ENCODE measurements at places on chromosomes 5 and 9.

DNA sequence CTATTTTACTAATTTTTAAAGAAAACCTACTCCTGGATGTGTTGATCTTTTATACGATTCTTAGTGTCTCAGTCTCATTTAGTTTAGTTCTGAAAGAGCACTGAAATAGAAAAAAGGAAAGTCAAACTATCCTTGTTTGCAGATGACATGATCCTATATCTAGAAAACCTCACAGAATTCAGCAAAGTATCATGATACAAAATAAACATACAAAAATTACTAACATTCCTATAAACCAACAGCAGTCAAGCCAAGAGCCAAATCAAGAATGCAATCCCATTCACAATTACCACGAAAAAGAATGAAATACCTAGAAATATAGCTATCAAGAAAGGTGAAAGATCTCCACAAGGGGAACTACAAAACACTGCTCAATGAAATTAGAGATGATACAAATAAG lies 225.8 kb upstream of the CDH18 start:
- no peaks in the 10 kb centered on the region for H3K36me3 ChIP-seq
- H3K27ac ChIP-seq, result no peak overlapping the region
- DNase-seq, result no peak
- H3K27me3 ChIP-seq, result no peaks in the 10 kb centered on the region
- H3K4me3 ChIP-seq, result no peak overlapping the region

DNA sequence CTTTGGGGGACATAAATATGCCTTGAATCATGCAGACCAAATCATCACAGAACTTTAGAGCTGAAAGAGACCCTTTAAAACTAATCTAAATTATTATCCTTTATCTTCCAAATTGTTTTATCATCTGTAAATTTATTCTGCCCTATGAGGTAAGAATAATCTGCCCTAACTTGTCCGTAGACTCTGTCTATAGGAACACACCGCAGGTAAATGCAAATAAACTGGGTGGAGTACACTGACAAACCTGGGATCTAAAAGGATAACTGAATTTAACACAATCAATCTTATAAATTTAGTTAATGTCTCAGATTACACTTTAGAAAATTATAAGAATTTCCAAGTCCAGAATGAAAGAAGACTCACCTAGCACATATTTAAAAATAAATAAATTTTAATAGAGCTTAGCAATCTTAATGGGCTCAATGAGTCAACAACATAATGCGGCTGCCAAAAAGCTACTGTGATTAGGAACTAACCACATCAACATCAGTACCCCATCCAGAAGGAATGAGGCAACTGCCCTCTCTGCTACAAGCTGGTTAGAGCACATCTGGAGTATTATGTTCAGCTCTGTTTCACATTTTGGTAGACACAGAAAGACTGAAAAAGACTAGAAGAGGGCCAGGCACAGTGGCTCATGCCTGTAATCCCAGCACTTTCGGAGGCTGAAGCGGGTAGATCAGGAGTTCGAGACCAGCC lies 5.6 kb downstream of the MEGF9 start:
- no peak overlapping the region for H3K4me3 ChIP-seq
- no peaks in the 10 kb centered on the region for H3K4me1 ChIP-seq
- H3K27ac ChIP-seq, result peak overlapping the region; percentile 94
- no peaks in the 10 kb centered on the region for H3K27me3 ChIP-seq
- H3K36me3 ChIP-seq, result peaks cover 6% of the 10 kb centered on the region
- DNase-seq, result no peak

- no peaks in the 10 kb centered on the region for H3K27me3 ChIP-seq
- no peak overlapping the region for H3K4me3 ChIP-seq
- no peak overlapping the region for H3K27ac ChIP-seq
- H3K36me3 ChIP-seq, result no peaks in the 10 kb centered on the region
- no peaks in the 10 kb centered on the region for H3K4me1 ChIP-seq
- no peak for DNase-seq
Measured at GRCh38 chr9:30349526-30350513, 2034.6 kb upstream of the ACO1 start.

DNA sequence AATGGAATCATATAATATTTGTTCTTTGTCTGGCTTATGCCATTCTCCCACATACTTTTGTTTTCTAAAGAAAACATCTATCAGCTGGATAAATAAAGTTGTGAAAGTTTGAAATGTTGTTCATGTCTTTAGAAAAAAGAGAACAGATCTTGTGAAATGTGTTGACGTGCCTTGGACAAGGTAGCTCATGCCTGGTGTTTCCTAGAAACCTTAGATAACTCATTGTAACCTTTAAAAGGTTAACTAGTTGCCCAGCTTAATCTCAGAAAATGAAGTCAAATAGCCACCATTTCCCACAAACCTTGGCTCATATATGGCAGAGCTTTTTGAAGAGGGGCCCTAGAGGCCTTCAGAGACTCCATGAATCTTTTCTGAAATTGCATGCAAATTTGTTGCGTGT lies 15.3 kb downstream of the CDO1 start:
- H3K27ac ChIP-seq, result no peak overlapping the region

DNA sequence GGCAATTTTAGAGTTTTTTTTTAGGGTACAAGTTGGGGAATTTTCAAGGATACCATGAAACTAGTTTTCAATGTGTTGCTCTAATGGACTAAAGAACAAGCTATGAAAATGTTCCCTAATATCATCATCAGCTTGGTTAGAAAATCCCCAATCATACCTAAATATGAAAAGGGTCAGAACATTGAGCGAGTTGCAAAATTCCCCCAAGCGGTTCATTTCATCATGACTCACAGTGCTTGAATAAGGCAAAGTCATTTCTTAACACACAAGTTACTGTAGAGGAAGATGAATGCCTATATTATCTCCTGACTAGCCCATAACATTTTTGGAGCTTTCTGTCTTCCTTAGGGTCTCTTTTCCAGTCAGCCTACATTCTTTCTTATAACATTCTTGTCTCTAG lies 62.7 kb downstream of the ST8SIA4 start:
- H3K4me3 ChIP-seq, result no peak overlapping the region
- no peaks in the 10 kb centered on the region for H3K36me3 ChIP-seq
- no peaks in the 10 kb centered on the region for H3K4me1 ChIP-seq

GRCh38 chr5:145463634-145464033 lies 371.5 kb downstream of the PRELID2 start:
- no peaks in the 10 kb centered on the region for H3K36me3 ChIP-seq
- no peaks in the 10 kb centered on the region for H3K27me3 ChIP-seq
- H3K4me1 ChIP-seq, result no peaks in the 10 kb centered on the region
- H3K27ac ChIP-seq, result no peak overlapping the region
- no peak overlapping the region for H3K4me3 ChIP-seq
- no peak for DNase-seq

DNA sequence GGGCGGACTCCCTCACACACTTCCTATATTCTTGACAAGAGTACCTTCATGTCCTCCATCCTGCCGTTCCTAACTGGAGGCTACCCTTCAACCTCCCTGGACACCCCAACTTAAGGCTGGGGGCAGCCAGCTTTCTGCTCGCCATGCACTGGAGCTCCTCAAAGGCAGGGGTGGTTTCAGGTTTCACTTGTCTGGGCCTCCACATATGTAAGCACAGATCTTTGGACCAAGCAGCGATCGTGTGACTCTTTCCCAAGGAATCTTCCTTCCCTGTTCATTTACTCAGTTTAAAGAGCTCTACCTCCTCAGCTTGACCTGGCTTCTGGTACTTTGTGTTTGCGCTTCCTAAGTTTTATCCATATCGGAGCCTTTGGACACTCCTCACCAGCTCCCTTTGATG lies 34.2 kb upstream of the TRPC7 start:
- H3K36me3 ChIP-seq, result no peaks in the 10 kb centered on the region
- H3K4me3 ChIP-seq, result no peak overlapping the region
- H3K27me3 ChIP-seq, result no peaks in the 10 kb centered on the region
- H3K4me1 ChIP-seq, result no peaks in the 10 kb centered on the region
- no peak for DNase-seq

All from esophagus squamous epithelium (tissue), 5 donors.